ENCODE measurements at places on chromosomes 12 and 14.

DNA sequence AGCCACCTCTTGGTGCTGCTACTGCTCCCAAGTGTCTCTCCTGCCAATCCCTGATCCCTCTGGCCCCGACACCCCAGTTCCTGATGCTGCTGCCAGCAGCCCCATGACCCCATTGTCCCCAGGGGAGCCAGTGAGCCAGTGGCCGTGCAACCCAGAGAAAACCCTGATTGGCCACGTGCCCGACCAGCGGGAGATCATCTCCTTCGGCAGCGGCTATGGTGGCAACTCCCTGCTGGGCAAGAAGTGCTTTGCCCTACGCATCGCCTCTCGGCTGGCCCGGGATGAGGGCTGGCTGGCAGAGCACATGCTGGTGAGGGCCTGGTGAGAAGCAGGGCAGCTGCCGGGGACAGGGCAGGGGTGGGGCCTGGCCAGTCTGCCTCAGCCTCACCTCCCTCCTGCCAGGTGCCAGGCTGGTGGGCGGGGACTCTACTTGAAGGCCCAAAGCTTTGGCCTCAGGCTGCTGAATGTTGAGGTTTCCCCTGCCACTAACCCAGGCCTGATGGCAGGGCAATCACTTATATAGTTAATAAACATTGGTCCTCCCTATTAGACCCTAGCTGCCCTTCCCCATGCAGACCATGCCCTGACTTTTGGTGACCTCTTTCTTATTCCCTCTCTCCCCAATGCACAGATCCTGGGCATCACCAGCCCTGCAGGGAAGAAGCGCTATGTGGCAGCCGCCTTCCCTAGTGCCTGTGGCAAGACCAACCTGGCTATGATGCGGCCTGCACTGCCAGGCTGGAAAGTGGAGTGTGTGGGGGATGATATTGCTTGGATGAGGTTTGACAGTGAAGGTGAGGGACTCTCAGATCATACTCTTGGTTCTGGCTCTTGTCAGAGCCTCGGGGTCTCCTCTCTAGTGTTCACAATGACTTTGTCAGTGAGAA is 5.1 kb downstream of the PCK2 start:
- peak; percentile 43 for DNase-seq

GRCh38 chr12:26749781-26750180 is 83.2 kb downstream of the ITPR2 start:
- no peak for DNase-seq

GRCh38 chr14:55749201-55749812 is 169.3 kb downstream of the KTN1 start:
- no peak for DNase-seq

DNA sequence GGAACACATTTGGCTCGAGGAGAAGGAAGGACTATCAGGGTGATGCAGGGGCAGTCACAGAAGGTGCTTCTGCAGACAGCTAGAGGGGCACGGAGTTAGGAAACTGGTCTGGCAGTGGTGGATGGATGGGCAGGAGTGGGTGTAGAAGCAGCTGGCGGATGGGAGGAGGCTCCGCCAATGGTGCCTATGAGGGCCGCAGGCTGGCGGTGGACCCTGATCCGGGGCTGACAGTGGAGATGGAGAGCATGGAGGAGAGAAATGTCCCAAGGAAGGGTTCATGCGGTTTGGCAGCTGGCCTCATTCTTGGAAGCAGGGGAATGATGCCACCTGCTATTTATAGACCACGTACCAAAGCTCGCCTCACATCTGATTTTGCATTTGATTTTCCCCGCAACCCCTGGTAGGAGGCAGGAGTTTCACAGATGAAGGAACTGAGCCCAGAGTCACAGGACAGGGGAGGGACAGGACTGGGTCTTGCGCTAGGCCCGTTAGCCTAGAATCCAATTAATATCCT is 237.1 kb downstream of the FOXN3 start:
- DNase-seq = no peak

DNA sequence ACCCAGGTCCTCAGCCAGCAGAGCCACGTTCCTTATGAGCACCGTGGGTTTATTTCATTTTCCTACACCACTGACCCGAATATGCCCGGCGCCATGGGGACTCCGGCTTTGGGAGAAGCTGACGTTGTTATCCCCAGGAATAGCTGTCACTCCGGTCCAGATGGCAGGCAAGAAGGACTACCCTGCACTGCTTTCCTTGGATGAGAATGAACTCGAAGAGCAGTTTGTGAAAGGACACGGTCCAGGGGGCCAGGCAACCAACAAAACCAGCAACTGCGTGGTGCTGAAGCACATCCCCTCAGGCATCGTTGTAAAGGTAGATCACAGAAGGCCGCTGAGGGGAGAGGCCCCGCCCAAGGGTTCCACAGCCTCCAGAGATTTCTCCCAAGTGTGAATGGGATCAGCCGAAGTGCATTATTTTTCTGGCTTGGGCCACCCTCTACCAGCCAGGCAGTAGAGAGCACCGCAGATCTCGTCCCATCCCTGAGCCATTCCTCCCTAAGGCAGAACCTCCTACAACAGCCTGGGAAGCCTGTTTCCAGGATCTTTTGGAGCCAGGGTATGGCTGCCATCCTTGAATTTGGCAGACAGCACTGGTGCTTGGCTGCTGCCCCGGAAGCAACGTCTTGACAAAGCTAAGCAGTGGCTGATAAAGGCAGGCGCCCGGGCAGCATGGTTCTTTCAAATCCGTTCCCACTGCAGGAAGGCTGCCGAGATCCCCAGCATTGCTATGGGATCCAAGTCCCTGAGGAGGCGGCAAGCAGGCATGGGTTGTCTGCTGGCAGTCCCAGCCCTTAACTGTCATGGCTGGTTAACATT is 17.8 kb downstream of the CDK2AP1 start:
- DNase-seq = no peak

DNA sequence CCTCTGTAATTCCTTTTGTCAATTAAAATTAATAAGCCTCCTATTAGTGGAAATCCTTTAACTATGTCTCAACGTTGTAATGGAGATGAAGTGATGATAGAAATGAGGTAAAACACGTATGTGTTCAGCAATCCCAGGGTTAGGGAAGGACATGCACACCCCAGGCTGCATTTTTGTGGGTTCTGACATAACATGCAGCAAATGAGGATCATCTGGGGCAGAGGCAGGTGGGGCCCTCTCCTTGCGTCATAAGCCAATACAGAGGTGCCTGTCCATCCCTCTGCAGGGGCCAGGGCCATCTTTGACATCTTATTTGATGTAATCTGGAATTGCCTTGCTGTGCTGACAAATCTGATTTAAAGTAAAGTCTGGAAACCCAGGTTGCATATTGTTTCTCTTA is 73.2 kb downstream of the MYRFL start:
- no peak for DNase-seq

- no peak for DNase-seq
Measured at GRCh38 chr14:96725232-96725631, 72.0 kb upstream of the VRK1 start.

- DNase-seq = no peak
Measured at GRCh38 chr14:82075566-82075965, 541.9 kb upstream of the SEL1L start.

DNA sequence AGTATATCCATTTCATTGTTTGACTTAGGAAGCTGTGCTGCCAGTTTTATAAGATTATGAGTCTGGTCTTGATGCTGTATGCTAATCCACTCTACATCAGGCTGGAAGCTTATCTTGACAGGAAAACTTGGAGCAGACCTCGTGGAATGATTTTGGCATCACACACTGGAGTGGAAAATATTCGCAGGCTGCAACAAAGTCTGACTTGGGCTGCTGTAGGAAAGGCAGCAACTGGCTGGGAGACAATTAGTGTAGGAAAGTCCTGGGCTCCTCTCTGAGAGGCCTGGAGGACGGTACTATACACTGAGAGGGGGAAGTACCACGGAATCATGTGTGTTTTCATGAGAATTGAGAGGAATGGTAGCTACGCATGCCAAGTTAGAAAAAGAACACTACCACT is 383.7 kb downstream of the ETNK1 start:
- no peak for DNase-seq

DNA sequence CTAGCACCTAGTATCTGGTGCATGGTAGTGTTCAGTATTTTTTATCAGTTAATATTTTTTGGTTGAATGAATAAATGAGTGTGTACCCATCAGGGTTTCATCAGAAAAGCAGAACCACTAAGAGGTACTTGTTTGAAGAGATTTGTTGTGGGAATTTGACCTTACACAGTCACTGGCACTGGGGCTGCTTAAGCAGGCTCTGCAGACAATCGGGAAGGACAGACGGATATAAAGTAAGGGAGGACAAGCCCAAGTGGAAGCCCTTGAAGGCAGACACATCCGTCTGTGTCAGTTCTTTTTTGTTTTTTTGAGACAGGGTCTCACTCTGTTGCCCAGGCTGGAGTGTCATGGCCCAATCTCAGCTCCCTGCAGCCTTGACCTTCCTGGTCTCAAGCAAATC is 38.7 kb downstream of the CD9 start:
- DNase-seq = no peak

DNA sequence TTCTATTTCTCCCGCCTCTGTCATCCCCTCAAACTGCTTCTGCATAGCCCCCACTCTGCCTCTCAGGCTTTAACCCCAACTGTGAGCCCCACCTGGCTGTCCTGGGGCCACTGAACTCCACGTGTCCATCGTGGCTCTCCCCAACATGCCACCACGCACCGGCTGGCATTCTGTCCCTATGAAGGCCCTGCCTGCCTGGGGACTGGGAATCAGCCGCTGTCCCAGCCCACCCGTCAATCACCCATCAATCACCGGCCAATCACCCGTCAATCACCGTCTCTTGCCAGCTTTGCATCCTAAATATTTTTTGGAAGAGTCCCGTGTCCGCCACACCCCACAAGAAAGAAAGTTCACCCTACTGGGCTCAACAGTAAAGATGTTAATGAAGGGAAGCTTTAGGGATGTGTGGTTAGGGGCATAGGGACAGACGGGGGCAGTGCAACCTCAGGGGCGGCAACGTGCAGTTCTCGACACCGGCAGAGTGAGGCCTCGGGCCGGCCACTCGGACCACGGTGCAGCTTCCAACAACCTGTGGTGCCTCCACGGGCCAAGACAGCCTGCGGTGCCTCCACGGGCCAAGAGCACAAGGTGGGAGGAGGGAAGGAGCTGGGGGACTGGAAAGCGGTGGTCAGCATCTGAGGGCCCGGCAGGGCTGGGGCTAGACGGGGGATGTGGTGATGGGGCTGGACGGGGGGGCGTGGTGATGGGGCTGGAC is 85.6 kb downstream of the GALNT9 start:
- DNase-seq = no peak

GRCh38 chr12:33296529-33296928 is 143.1 kb downstream of the SYT10 start:
- no peak for DNase-seq

GRCh38 chr12:46608431-46609272 is 217.1 kb downstream of the SLC38A4 start:
- no peak for DNase-seq

- DNase-seq = no peak
Measured at GRCh38 chr12:26123482-26123980, 1.3 kb downstream of the BHLHE41 start.

DNA sequence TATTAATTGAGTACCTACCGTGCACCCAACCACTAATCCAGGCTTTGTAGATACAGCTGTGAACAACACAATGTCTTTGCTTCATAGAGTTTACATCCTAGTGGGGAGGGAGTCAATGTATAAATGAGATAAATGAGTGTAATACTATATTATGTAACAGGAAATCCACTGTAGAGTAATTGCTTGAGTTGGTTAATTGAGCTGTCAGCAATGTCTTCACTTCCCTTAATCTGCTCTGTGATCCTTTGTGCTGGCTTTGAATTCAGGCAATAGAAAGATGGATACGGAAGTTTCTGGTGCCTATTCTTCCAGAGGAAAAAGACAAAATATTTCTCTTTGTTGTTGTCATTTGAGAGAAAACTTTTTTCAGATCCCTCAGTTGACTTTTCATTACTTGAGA is 104.0 kb upstream of the SLC16A7 start:
- DNase-seq = no peak

DNA sequence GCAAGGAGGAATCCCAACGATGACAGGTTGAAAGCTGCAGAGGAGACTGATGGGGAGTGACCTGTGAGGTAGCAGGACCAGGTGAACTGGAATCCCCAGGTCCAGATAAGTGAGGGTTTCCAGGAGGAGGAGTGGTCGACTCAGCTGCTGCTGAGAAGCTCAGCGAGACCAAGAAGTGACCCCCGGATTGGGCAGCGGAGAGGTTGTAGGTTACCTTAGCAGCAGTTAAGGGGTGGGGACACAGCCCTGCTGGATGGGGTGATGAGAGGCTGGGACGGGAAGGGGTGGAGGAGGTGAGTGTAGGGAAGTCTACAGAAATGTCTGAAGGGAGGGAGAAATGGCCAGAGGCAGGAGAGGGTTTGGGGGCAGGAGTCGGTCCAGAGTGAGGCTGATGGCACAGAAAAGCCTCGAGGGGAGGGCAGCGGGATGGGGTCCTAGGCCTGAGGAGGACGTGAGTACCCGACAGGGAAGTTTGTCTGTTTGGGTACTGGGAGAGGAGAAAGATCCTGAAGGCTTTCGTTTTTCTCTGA is 2.6 kb upstream of the RCOR1 start:
- no peak for DNase-seq

DNA sequence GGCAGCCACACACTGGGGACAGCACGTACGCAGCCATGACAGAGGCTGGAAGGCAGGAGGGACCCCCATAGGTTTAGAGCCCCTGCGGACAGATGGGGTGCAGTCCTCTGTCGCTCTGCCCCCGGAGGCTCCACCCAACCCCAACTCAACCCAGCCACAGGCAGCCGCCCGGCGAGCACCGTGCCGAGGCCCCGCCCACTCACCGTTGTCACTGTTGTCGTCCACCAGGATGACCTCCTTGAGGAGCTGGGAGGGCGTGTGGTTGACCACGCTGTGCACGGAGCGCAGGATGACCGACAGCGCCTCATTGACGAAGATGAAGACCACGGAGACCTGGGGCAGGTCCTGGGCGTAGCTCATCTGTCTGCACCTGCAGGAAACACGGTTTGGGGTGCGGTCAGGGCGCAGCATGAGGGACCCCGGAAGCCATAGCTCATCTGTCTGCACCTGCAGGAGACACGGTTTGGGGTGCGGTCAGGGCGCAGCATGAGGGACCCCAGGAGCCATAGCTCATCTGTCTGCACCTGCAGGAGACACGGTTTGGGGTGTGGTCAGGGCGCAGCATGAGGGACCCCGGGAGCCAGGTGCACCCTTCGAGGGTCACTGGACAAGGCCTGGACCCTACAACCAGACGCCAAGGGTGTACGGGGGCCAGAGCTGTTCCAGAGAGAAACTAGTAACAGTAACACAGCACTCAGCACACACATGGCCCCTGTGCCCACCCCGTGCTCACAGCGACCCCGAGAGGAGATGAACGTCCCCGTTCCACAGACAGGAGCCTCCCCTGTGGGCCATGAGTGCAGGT is 66.9 kb downstream of the GALNT9 start:
- no peak for DNase-seq
